ENCODE measurements at places on chromosomes 1 and 21.
A peak's percentile ranks its signal among the peaks of the same experiment; 100 is the strongest.

DNA sequence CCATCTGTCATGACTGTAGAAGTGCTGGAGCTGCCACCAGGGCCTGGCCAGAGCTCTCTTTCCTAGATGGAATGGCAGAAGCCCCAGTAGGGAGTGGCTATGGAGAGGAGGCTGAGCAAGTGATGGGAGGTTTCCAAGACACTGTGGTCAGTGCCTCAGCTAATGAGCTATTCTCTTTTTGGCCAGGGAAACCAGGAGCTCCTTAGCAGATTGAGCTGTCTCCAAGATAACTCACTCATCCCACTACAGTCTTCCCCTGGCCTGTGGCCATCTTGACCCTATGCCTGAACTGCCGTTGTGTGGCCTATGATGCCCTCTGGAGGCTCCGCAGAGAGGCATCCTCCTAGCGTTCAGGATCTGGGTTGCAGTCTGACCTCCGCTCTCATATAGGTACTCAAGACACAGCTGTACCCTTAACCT lies 60.5 kb downstream of the ERI3 start:
- peak; percentile 39 for DNase-seq

DNA sequence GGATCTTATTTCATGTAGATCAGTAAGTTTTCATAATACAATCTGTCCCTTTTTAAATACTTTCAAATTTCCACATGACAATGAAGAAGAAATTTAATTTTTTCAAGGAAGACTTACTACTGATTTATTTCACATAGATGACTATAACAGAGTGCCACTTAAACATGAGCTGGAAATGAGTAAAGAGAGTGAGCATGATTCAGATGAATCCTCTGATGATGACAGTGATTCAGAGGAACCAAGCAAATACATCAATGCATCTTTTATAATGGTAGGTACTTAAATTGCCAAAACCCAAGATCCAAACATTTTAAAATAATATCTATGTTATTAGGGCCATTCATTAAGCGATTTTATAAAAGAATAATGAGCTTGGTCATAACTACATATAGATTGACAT lies 110.4 kb downstream of the PTPRC start:
- no peak for DNase-seq

DNA sequence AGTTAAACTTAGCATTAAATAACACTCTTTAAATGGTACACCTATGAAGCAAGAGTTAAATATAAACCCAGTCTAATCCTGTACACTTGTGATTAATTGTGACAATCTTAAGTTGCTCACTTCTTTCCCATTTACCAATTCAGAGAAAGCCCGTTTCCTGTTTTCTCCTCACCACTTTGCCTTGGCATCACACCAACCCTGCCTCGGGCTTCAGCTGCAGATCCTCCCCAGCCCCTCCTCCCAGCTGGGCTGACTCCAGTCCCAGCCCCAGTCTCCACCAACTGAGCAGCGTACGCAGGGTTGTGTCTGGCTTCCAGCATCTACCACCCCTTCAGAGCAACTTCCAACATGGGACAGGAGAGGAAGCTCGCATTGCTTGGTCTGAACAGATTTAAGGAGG lies 4.1 kb downstream of the PYCR2 start:
- peak; percentile 90 for DNase-seq

- DNase-seq, result peak; percentile 1
Measured at GRCh38 chr1:51607681-51608095, 9.2 kb upstream of the OSBPL9 start.

DNA sequence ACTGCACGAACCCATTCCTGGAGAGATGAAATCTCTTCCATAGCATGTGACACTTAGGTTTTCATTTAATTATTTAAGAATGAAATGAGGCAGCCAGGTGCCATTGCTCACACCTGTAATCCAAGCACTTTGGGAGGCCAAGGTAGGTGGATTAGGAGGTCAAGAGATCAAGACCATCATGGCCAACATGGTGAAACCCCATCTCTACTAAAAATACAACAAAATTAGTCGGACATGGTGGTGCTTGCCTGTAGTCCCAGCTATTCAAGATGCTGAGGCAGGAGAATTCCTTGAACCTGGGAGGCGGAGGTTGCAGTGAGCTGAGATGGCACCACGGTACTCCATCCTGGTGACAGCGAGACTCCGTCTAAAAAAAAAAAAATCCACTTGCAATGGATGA lies 17.8 kb downstream of the L1TD1 start:
- DNase-seq, result no peak

DNA sequence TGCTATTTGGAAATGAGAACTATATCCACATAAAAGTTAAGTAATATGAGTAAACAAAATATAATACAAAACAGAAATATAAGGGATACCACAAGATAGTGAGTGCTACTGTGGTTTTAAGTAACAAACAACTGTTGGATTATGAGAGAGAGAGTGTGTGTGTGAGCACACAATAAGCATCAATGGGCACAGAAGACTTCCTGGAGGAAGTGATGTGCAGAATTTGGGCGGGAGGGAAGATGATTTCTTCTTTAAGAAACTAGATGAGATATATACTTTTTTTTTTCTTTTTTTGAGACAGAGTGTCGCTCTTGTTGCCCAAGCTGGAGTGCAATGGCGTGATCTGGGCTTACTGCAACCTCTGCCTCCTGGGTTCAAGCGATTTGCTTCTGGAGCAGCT lies 7.9 kb upstream of the IER5 start:
- peak; percentile 18 for DNase-seq

DNA sequence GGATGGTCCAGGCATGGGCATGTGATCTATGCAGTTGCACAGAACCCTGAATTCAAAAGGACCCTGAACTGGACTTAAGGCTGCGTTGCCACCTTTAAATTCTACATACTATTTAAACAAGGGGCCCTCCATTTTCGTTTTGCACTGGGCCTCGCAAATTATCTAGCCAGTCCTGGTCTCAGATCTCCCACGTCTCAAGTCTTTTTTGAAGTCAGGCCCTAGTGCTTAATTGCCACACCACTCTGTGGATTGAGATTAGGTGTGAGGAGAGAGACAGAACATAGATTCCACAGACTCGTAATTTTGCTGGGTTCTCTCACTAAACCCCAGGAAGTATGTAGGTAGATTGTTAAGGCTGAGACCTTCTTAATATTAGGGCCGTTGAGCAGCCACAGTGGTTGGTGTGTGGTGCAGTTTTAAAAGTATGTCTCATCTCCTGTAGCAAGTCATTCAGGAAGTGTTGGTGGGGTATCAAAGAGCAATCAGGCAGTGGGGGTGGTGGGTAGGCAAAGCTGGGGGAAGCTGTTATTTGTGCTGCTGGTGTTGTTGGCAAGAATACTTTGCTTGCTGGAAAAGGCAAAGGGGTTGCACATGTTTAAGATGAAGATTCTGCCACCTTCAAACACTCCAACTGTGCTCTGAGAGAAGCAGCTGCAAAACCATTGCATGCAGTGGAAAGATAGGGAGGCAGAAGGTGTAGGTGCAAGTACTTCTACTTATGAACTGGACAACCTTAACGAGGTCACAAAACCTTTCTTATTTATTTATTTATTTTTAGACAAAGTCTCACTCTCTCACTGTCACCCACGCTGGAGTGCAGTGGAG lies 11.2 kb downstream of the CD84 start:
- no peak for DNase-seq

- no peak for DNase-seq
Measured at GRCh38 chr1:243596431-243597062, 253.5 kb downstream of the AKT3 start.

DNA sequence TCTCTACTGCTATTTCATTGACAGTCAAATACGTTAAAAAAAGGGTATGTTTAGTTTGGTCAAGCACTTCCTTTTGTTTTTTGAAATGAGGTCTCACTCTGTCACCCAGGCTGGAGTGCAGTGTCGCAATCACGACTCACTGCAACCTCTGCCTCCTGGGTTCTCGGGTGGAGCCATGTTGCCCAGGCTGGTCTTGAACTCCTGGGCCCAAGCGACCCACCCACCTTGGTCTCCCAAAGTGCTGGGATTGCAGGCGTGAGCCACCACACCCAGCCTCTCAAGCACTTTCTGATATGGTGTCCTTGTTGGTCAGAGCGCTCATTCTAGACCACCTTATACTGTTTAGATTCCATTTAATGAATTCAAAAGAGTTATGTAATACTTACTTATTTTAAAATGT lies 20.9 kb upstream of the RHBDL2 start:
- DNase-seq, result no peak

DNA sequence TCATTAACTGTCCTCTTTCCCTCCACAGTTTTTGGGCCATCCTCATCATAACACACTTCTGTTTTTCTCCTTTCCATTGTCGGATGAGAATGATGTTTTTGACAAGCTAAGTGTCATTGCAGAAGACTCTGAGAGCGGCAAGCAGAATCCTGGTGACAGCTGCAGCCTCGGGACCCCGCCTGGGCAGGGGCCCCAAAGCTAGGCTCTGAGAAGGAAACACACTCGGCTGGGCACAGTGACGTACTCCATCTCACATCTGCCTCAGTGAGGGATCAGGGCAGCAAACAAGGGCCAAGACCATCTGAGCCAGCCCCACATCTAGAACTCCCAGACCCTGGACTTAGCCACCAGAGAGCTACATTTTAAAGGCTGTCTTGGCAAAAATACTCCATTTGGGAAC lies 28.6 kb upstream of the IFNAR1 start:
- DNase-seq, result no peak

DNA sequence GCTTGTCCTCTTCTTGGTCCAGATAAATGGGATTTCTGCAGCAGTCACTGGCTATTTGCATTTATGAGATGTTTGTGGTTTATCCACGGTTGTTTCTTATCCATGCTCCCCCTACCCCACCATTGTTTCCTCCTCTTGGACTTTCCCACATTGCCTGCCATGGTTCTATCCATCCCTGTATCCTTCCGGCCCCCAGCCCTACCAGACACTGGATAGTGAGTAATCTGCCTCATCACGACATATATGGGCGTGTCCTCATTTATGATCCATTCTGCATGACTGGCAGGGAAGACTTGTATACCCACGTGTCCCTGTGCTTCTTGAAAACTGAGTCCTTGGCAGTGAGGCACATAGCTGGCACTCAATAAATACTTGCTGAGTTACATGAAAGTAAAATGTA lies 40.1 kb downstream of the CACNA1S start:
- DNase-seq, result peak; percentile 18

DNA sequence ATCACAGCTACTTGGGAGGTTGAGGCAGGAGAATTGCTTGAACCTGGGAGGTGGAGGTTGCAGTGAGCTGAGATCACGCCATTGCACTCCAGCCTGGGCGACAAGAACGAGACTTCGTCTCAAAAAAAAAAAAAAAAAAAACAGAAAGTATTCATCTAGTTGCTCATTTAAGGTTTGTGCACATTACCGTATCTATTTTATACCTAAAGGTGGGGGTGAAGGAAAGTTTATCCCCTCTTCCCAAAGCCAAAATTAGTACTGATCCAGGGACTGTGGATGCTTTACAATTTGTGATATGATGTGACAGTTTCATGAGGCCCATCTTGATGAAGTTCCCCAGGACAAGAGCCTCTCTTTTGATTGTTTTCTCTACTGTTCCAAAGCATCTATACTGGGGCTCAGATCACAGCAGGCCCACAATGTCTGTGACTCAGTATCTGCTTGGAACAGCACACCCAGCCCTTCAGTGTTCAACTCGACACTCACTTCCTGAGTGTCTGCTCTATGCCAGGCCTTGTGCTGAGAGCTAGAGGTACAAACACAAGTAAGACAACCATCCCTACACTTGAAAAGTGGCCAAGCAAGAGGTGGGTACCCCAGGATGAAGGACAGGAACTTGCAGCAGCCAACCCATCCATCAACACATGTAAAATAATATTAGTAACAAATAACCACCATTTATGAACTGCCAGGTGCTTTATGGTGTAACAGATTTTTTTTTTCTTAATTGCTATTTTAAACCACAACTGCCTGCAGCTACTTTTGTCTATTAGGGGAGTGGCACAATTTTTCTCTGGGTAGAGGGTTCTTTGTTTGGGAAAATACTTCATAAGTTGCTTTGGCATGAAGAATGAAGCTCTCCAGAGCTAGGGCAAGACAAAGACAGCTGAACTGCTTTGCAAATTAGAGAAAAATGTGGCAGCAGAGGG lies 29.0 kb upstream of the KHDRBS1 start:
- peak; percentile 20 for DNase-seq

- no peak for DNase-seq
Measured at GRCh38 chr1:112544011-112544688, 35.4 kb downstream of the WNT2B start.

DNA sequence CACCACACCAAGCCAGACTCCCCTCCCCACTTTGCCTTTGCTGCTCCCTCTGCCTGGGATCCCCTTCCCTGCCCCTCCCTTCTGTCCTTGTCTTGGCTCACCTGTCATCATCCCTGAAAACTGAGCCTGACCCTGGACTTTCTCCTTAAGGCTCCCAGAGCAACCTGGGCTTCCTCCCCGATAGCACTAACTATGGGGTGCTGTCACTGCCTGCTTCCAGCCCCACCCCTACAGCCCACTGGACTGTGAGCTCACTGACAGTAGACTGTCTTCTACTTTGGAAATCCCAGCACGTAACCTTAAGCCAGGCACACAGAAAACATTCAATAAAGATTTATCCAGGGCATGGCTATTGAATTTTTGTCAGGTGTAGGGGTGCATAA lies 9.5 kb upstream of the CSF1 start:
- no peak for DNase-seq

DNA sequence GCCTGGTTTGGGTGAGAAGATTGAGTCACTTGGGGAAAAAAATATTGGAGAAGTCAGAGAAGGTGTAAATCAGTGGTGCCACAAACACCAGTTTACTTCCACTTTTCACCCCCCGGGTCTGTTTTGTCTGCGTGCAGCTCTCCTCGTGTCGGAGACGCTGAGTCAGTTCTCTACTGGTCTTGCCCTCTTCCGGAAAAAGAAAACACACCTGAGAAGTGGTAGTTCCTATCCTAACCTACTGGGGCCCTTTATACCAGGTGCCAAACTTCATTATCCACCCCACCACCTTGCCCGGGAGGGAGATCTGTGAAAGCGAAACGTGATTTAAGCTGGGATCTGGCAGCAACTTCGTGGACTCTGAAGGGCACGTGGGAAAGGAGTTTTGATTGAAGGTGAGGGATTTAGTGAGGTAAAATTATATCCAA lies 855 bp upstream of the IVNS1ABP start:
- peak; percentile 81 for DNase-seq

GRCh38 chr1:159088546-159089183 lies 12.1 kb upstream of the AIM2 start:
- DNase-seq, result no peak

DNA sequence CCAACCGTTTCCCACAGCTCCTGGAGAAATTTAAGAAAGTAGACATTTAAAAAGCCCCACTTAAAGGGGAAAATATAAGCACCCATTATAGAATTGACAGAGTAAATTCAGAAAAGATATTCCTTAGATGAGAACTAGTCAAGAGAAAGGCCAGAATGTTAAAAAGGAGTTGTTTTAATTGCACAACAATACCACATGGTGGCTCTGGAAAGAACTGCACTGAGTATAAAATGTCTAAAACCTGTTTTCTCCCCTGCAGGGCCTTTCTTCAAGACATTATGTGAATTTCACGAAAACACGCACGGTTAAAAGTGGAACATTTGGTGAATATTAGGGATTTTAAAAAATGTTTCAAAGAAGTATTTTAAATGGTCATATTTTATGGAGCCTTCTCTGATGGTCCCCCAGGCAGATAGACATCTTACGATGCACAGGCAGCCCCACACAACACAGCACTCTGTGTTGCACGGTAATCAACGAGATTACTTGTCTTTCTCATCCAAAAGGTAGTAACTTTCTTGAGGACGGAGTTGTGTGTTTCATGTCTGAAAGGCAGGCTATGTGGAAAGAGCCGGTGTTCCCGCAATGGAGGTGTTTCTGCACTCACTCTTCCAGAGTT lies 101.9 kb downstream of the PRRX1 start:
- DNase-seq, result no peak
